Mesothelial cell of epicardium (in vitro differentiated cells): ENCODE measurements at places on chromosomes 3 and 15.

DNA sequence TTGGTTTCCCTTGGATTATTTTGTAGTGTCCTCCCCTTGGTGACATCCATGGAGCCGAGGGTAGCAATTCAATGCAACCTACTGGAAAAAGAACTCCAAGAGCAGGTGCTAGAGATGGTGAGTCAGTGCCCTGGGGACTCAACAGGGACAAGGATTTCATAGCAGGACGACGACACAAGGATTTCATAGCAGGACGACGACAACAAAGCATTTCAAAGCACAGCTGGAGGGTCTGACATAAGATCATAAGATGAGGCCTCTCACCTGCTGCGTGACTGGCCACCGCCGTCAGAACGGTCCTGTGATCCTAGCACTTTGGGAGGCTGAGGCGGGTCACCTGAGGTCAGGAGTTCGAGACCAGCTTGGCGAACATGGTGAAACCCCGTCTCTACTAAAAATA, 22.5 kb downstream of the NRROS start:
- DNase-seq: no peak

- DNase-seq: no peak
These were observed 18.5 kb upstream of the NMNAT3 start for GRCh38 chr3:139696314-139696604.

- no peak for DNase-seq
These were observed 86.7 kb downstream of the RPLP1 start for GRCh38 chr15:69539345-69539744.

DNA sequence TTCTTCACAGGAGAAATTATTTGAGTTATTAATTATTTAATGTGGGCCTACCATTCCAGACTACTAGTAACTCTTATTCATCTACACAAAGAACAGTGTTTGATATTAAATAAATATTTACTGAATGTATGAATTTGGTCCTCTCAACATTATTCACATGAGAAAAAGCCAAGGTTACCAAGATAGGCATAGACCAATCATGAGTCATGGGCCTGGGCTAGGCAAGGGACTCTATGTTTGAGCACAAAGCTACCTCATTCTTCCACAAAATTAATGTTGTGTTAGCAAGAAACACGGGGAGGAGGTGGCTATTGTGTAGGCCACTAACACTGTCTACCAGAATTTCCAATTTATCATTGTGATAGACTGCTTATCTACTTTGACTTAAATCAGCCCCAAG, 115.7 kb downstream of the SERPINI1 start:
- DNase-seq: no peak

GRCh38 chr3:77169823-77170222, 129.9 kb downstream of the ROBO2 start:
- no peak for DNase-seq

- no peak for DNase-seq
These were observed 82.4 kb downstream of the EBLN2 start for GRCh38 chr3:73143821-73144237.

GRCh38 chr3:9067352-9067975, 104.2 kb upstream of the RAD18 start:
- no peak for DNase-seq

- no peak for DNase-seq
These were observed 31.9 kb upstream of the ACVR2B start for GRCh38 chr3:38421679-38422336.

GRCh38 chr3:194561306-194561974, 71.8 kb downstream of the TMEM44 start:
- DNase-seq: no peak

DNA sequence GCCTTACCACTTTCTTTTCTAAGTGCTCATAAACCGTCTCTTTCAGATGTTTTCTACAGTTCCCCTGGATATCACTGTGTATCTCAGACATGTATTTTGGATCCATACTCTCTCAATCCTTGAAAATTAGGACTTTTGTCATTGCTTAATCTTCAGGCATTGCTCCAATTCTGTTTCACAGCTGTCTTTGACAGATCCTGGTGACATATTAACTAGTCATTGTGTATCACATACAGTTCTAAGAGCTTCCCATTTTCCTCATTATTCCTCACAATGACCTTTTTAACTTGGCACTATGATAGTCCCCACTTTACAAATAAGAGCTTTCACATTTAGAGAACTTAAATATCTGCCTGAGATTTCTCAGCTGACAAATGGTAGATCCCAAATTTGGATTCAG, 151.7 kb downstream of the CLSTN2 start:
- DNase-seq: no peak

GRCh38 chr15:81851757-81852156, 194.1 kb downstream of the MEX3B start:
- no peak for DNase-seq

DNA sequence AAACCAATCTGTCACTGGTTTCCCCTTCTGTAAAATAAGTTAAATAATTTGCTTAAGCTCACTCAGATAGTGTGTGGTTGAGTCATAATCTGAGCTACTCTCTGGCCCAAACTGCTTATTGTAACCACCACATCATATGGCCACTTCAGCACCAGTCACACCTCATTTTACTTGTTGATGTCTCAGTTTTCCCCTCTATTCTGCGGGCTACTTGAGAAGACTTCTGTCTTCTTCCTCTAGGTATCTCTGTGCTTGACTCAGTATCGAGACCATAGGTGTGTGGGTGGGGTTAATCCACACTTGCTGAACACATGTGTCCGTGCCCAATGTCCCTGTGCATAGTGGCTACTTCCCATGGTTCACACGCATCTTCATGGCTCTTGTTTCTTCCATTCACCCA, 32.9 kb downstream of the CRYGS start:
- DNase-seq: no peak

GRCh38 chr3:191848818-191849217, 387.9 kb downstream of the PYDC2 start:
- no peak for DNase-seq

GRCh38 chr3:86168512-86168911, 822.4 kb downstream of the VGLL3 start:
- DNase-seq: no peak

DNA sequence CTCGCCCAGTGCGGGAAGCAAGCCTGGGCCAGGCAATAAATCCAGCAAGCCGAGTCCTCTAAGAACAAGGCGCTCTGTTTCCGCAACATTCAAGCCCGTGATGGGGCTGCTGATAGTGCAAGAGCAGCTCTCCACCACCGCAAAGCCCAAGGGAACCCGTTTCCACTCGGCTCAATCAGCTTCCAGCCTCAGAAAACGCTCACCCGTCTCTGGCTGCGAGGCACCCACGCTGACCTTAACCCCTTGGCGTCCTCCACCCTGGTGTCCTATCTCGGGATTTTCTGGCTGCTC, 17.8 kb downstream of the SPATA12 start:
- DNase-seq: no peak

DNA sequence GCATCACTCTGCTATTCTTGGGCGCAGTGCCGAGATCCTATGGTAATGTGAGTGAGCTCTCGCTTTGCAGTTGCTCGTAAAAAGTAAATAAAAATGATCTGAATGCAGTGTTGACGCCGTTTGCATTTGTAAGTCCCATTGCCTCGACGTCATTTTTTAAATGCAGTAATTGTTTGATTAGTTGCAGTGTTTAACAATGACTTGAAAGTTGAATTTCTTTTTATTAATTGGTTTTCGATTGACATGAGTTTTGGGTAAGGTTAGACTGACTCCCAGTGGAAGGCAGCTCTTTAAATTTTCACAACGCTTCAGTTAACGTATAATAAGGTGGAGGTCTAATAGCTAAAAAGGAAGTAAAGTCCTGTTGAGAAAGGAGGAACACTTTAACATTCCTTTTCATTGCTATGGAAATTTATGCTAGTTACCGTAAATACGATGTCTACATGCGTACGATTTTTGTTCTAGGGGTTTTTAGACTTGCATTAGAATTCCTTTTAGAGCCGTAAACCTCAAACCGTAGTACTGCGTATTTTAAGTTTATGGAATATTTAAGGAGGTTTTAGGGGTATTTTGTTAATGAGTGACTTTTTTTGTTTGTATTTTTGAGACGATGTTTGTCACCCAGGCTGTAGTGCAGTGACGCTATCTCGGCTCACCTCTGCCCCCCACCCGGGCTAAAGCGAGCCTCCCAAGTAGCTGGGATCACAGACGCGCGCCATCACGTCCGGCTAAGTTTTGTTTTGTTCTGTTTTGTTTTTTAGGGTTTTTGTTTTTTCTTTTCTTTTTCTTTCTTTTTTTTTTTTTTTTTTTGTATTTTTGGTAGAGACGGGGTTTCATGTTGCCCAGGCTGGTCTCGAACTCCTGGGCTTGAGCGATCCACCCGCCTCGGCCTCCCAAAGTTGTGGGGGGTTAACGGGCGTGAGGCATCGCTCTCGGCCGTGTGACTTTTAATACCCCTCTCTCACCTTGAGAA, 1.4 kb downstream of the MORF4L1 start:
- DNase-seq: no peak

DNA sequence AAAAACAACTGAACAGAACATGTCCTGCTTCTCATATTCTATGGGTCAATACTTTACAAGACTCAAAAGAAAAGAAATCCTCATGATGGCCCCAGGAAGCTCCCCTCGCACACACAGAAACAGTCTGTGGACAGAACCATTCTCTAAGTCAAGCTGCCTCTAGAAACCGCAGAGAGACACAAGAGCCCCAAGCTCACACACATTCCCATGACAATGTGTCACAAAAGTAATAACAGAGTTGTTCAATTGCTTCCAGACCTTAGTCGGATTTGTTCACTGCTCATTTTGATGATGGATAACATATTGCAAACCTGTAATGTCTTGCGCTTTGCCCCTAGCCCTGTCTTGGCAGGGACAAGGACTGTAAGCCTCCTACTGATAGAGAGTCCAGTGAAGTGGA, 60.9 kb downstream of the UMPS start:
- DNase-seq: no peak

- no peak for DNase-seq
These were observed 70.7 kb upstream of the DPH6 start for GRCh38 chr15:35616498-35617271.

GRCh38 chr3:71652781-71653413, 69.4 kb upstream of the FOXP1 start:
- no peak for DNase-seq

- DNase-seq: no peak
These were observed 122.9 kb downstream of the RFTN1 start for GRCh38 chr3:16390581-16390980.

DNA sequence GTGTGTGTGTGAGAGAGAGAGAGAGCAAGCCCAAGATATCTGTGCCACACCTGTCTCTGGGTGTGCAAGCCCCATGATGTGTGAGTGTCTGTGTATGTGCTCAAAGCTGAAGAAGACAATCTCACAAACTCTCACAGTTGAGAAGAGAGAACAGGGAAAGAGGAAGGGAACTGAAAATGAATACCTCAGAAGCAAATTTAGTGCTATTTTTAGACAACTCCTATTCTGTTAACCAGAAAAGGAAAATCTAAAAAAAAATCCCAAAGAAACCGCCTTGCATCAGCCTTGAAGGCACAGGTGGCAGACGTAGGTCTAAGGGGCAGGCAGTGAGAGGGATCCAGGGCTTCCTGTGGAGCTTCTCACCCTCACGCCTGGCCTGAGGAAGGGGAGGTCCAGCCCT, 47.8 kb downstream of the ATP2B2 start:
- no peak for DNase-seq

DNA sequence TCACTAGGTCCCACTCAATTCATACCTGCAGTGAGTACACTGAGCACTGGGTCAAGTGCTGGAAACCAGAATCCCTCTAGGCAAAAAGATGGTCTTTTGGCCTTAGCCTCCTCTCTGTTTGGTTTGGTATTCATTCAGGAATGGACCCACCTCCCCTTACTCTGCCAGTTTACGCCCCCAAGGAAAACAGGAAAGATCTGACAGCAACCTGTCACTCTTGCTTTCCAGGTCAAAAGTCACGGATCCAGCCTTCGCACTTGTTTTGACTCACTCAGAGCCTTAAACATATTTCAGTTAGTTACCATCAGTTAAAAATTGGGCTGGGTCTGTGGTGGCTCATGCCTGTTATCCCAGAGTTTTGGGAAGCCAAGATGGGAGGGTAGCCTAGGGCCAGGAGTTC, 68.1 kb downstream of the SYNM start:
- no peak for DNase-seq

- DNase-seq: no peak
These were observed 52.0 kb downstream of the LPP start for GRCh38 chr3:188205992-188206416.

DNA sequence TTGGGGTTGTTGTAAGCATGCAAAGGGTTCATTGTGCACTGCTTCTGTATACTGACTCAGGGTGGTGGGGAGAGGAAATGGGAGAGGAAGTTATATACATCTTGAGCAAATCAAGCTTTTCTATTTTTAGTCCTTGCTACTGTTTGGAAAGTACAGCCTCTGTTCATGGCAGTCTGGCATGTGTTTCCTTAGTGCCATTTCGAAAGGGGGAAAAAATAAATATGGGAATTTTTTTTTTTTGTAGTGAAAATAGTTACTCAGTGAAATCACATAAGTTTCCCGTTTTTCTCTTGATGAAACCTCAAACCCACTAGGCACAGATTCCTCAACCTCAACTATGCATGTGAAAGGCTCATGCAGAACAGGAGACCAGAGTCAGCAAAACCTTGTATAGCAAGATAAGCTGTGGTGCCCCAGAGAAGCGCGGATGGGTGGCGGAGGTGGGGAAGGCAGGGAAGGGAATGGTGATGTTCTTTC, 353.3 kb downstream of the LPP start:
- no peak for DNase-seq

GRCh38 chr3:189947948-189948723, 172.6 kb downstream of the P3H2 start:
- no peak for DNase-seq

DNA sequence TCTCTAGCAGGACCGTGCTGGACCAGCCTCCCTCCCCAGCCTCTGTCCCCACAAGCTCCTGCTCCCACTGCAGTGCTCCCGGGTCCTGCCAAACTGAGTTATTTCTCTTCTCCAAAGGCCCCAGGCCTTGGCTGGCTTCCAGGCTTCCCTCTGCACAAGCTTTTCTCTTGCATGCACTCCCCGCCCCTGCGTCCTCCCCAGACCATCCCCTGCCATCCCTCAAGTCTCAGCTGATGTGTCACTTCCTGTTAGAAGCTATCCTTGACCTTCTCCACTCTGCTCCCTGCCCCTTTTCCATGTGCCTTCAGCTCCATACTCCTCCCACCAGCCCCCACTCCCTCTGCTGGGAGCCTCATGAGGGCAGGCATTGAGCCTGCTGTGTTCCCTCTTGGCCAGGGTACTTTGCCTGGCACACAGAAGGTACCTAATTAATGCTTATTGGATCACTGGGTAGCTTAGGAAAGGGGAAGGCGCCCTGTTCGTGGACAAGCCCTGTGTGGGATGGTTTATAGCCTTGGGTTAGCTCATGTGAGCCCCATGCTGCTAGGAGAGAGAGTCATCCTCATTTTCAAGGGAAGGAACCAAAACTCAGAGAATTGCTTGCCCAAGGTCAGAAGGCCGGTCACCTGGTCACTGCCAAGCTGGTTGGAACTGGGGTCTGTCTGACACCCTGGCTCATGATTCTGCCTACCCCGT, 56.4 kb downstream of the FEM1B start:
- DNase-seq: no peak

GRCh38 chr15:38401701-38402100, 52.2 kb upstream of the FAM98B start:
- DNase-seq: no peak

DNA sequence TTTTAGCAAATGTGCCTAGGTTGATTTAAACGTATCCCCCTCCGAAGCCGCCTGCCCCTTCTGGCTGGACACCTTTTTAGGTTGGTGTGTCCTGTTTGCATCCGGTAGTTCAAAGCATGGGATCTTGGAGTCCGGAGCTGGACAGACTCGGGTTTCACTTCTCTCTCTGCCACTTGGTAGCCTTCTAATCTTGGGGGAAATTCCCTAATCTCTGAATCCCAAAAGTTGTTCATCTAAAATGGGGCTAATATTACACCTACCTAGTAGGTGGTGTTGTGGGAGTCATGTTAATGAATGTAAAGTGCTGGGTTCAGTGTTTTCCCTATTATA, 760 bp downstream of the FANCI start:
- DNase-seq: no peak
